ENCODE measurements at places on chromosomes 12 and 14. TPM values are rescaled to one million over a fixed set of nuclear protein-coding genes. Genes with fewer than 3 reads are reported as not detected.

Gene ACSM4
- total RNA-seq = not detected

Gene GPR65
- 40.3 TPM for total RNA-seq

Gene BLTP3B
- 30.8 TPM for total RNA-seq

Gene PAH
- total RNA-seq = not detected

Gene C1R
- 6.4 TPM for total RNA-seq

Gene SERPINA1
- 65.3 TPM for total RNA-seq

- DNase-seq = peak; percentile 73
Measured at GRCh38 chr12:6961695-6962284, 8.7 kb downstream of the PHB2 start.

- DNase-seq = no peak
Measured at GRCh38 chr12:42585841-42586216, 3.7 kb downstream of the PRICKLE1 start.

DNA sequence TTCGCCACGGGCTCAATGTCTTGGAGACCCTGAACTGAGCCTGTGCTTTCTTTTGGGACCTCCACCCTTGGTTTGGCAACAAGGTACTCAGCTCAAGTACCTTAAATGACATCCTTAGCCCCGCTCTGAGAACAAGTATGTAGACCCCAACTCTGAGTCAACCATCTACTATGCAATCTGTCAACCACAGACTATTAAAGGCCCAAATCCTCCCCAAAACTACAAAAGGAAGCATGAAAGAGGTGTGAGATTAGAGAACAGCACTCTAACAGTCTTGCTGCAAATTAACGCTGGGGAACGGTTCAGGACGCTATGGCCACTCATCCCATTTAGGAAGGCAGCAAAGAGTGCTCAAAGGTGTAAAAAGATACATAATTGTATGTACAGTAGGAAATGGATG lies 52.1 kb downstream of the CCDC88C start:
- DNase-seq = no peak

GRCh38 chr12:1479645-1480044 lies 114.7 kb downstream of the FBXL14 start:
- DNase-seq = no peak

DNA sequence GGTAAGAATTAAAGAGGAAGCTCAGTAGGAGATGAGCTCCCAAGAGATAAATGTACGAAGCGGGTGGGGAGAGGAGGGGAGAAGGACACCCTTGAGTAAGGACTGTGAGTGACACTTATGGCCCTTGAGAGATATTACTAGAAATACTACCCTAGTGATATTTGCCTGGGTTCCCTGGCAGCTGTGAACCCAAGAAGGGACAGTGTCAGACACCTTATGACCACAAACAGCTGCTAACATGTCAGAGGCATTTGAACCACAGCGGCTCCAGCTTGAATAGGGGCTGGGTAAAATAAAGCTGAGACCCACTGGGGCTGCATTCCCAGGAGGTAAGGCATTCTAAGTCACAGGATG lies 19.6 kb upstream of the SLC6A12 start:
- no peak for DNase-seq

GRCh38 chr14:70601162-70601561 lies 707 bp upstream of the MED6 start:
- DNase-seq = no peak

GRCh38 chr12:11907625-11908024 lies 163.1 kb upstream of the BCL2L14 start:
- no peak for DNase-seq

DNA sequence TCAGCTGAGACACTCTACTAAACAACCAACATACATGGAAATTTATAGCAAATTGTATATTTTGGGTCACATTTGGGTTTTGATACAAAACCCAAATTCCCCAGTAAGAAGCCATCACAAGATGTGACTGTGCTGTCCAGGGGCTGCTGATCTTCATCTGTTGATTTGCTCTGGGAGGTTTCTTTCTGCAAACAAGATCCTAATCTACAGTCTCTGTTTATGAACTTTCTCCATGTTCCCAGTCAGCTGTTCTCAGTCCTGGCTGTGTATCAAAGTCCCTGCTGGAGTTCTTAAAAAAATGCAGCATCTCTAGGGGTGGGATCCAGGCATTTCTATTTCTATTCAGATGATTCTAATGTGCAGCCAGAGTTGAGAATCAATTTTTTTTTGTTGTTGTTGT lies 85.1 kb downstream of the ATP23 start:
- DNase-seq = no peak

DNA sequence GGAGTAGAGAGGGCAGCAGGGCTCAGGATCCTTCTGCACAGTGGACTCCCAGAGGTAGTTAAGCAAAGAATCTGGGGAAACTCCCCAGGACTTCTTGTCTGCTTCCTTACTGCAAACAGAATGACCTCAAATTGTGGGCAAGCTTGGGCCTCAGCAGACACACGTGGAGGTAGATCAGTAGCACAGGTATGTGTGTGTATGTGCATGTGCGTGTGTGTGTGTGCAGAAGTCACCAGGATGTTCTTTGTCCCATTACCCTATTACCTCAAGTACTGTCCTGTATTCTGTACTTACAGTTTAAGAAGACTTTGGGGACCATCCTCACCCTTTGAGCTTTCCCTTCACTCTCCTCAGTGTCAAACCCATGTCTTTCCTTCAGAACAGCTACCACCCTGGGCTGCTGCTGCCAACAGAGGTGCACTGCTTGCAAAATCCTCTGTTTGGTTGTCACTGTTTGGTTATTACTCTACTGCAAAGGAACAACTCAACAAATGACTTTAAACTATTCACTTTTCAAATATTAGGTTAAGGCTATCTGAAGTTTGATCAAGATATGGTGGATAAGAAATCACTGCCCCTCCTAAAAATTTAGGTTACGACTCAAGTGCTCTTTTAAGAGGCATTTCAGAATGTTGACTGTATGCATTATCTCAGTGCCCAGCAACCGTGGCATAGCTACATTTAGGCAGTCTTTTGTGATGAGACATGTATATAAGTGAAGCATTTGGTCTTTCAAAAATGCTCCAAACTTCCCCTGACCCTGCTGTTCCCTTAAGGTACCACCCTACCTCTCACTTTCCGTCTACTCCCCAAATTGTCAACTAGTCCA lies 78.2 kb upstream of the MBIP start:
- no peak for DNase-seq

- no peak for DNase-seq
Measured at GRCh38 chr12:54394281-54394719, 9.8 kb upstream of the ZNF385A start.

DNA sequence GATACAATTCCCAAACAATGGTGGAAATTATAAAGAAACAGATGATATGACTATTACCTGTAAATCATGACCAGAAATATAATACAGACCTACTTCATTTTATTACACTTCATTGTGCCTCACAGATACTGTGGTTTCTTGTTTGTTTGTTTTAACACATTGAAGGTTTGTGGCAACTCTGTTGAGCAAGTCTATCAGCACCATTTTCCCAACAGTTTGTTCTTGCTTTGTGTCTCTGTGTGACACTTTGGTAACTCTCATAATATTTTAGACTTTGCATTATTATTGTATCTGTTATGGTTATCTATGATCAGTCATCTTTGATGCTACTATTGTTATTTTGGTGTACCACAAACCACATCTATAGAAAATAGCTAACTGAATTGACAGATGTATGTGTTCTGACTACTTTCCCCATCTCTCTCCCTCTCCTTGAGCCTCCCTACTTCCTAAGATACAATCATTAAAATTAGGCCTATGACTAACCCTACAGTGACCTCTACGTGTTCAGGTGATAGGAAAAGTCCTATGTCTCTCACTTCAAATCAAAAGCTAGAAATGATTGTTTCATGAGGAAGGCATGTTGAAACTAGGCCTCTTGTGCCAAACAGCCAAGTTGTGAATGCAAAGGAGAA lies 49.1 kb downstream of the FBXO33 start:
- DNase-seq = peak; percentile 31

DNA sequence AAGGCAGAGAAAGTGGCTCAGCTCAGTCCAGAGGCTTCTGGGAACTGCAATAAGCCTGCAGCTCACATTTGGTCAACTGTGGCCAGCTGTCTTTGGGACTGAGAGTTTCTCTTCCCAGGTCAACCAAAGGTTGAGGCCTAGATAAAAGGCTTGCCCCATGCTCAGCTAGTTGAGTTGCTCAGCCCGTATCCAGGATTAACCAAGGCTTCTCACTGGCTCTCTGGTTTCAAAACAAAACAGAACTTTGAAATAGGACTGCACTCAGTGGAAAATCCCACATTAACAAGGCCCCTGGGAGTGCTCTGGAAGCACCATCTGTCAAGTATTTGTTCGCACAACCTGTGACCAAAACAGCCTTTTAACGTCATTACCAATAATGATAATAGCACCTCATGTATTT lies 40.3 kb upstream of the NUAK1 start:
- no peak for DNase-seq

DNA sequence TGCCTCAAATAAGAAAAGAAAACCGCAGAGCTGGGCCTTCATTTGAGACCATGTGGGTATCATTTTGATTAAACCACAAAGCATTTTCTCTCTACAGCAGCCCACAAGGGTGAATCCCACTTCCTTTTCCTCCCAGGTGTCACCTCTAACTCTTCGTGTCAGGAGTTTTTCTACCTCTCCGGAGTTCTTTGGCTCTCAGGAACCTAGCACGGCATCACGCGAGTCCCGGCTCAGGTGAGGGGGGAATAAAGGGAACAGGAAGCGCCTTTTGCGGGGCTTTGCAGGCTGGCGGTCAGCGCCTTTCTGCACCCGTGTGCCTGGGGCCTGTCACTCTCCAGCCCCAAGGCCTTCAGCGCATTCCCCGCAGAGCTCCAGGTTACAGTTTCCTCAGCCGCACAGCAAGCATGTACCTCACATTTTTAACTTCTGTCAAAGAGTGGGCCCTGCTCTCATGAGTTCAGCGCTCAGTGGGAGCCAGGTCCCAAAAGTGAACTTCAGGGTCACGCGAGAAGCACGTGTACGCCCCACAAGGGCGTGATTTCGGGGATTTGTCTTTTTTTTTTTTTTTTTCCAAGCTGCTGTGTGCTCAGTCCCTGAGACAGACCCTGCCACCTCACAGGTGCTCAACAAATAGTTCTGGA lies 740 bp upstream of the PRPF40B start:
- peak; percentile 84 for DNase-seq

- DNase-seq = no peak
Measured at GRCh38 chr12:107322063-107322462, 228.7 kb upstream of the CRY1 start.

DNA sequence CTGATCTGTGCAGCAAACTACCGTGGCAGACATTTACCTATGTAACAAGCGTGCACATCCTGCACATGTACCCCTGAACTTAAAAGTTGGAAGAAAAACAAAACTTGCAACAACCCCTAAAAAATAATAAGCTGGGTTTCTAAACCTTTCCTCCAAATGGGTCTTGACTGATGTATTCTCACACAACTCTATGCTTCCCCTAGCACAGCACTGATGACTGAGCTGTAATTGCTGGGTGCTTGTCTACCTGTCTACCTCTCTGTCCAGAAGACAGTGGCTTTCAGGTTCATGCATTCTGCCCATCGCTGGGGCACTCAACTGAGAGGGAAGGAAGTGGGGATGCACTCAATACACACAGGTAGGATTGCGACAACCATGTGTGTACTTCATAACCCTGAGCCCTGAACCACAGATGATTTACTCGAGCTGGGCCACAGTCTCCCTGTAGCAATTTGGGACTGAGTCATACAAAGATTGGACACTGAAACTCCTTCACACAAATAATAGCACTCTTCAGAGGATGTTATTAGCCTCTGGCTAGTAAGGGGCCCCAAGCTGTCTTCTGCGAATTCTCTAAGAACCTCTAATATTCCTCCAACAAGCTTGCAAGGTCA lies 44.8 kb upstream of the TMPO start:
- no peak for DNase-seq

Data from natural killer cell (primary cell).